ENCODE measurements at places on chromosomes 4 and X.

DNA sequence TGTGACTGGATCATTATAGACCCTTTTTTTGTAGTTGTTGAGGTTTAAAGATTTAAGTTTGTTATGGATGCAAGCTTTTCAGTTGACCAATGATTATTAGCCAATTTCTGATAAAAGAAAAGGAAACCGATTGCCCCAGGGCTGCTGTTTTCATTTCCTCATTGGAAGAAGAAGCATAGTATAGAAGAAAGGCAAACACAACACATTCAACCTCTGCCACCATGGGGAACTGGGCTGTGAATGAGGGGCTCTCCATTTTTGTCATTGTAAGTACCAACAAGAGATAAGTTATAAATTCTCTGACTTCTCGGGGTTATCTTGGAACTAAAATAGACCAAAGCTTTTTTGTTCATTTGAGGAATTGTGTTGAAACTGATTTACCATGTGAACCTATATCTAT, at the start of gene CYBB:
Gene CYBB, plus strand, starts transcription at position 203 of the 400 bp plus-strand sequence. Its CDS starts 19 bp downstream, at position 222.
- no peak for DNase-seq

GRCh38 chrX:40004921-40005291, 92.9 kb downstream of the BCOR start:
- no peak for DNase-seq

DNA sequence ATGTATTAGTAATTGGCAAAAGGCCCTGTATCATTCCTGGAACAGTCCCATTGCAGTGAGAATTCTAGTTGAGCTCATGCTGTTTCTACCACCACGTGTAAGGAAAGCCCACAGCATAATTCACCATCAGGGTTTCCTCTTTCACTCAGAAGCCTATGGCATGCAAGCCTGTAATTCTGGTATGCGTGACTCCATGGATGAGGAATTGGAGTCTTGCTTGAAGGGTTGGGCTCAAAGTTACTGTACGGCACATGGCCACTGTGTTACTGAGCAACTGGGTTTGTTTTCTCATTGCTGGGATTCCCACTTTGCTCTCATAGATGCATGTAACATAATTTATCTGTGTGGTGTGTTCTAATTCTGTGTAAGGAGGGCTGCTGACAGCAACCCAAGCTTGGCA, 132.3 kb upstream of the NR3C2 start:
- no peak for DNase-seq

DNA sequence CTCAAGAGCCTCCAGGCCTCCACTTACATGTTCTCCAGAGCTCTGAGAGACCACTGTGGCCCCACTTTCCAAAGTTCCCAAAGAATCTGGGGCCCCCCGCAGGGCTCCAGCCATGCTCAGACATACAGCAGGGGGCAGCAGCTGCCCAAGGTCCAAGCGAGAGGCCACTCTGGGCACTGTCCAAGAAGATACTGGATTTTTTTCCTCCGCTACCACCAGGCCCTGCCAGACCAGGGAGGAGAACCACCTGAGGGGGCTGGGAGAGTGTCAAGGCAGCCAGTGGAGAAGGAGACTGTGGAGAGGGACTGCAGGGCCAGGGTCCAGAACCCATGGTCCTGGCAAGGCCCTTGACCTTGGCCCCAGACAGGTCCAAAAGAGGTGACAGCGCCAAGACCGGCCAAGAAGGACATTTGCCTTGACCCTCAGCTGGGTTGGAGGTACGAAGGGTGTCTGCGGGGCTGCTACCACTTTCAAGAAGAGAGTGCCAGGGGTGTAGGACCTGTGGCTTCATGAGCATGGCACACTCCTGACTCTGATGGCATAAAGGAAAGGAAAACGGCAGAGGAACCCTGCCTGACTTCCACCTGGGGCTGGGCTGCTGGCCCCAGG, 5.3 kb downstream of the EMD start:
- no peak for DNase-seq

GRCh38 chrX:136779346-136779781, 1.4 kb downstream of the ARHGEF6 start:
- DNase-seq, result no peak

GRCh38 chrX:41720125-41720779, 3.7 kb upstream of the GPR82 start:
- no peak for DNase-seq

DNA sequence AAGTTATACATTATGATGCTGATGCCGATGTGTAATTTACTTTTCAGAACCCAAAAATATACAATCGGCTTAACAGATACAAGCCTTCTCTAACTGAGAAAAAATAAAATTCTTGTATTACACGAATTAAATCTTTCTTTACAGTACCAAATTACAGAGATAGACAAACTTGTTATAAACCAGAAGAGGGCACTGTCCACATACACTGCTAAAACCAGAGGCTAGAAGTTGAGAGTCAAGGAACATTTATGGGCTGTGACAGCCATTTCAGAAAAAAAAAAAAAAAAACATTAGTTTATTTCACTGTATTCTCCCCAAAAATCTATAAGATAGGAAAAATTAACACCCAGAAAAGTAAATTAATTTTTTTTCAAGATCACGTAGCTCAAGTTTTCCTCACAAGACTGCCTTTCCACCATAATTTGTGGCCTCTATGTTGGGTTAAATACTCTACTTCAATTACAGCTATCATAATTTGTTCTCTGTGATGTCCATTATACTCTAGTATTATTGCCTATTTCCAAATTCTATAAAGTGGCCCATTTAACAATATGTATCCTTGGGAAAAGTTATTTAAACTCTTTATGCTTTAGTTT, 12.0 kb downstream of the EREG start:
- peak; percentile 21 for DNase-seq

GRCh38 chrX:68936608-68937007, 107.8 kb downstream of the EFNB1 start:
- no peak for DNase-seq
